Hematopoietic multipotent progenitor cell treated with erythropoietin and hydrocortisone succinate and interleukin-3 and kit ligand, for 4 days (in vitro differentiated cells): ENCODE measurements at places on chromosomes 3 and 15.

- DNase-seq: no peak
Observed at GRCh38 chr3:111911446-111911845, 52.4 kb downstream of the PHLDB2 start.

GRCh38 chr15:56812221-56812620, 78.9 kb upstream of the ZNF280D start:
- DNase-seq: no peak

GRCh38 chr3:194255252-194256039, 95.7 kb downstream of the CPN2 start:
- peak; percentile 100 for DNase-seq

- peak; percentile 89 for DNase-seq
Observed at GRCh38 chr3:128523591-128523990, 30.6 kb upstream of the GATA2 start.

DNA sequence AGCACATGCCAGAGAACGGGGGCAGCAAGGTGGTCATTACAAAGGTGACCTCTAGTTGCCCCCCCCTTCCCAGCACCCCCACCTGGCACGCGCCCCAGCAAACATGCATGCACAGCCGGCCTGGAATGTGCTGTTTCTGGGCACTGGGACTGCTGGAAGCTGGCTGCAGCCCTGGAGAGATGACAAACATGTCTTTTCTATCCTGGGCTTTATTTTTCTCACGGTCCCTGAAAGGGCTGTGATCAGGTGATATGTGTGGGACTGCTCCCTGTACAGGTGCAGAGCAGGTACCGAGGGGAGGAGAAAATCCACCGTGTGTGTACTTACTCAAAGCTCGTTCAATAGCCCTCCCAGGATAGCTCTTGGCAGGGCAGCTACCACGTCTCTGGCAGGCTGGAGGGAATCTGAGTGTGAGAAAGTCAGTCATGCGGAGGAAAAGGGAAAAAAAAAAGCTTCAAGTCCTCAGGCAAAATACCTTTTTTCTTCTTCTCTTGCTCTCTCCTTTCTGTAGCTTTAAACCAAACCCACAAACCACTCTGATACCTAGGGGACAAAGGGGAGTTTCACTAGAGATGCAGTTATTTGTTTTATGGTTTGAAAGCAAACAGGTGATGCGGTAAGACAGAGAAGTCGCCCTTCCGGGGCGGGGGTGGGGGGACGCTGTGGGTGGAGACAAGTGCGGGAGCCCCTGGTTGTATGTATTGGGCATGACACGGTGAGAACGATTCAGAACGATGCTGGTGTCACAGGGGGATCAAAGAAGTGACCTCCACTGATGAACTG, 5.0 kb upstream of the HES1 start:
- DNase-seq: no peak

DNA sequence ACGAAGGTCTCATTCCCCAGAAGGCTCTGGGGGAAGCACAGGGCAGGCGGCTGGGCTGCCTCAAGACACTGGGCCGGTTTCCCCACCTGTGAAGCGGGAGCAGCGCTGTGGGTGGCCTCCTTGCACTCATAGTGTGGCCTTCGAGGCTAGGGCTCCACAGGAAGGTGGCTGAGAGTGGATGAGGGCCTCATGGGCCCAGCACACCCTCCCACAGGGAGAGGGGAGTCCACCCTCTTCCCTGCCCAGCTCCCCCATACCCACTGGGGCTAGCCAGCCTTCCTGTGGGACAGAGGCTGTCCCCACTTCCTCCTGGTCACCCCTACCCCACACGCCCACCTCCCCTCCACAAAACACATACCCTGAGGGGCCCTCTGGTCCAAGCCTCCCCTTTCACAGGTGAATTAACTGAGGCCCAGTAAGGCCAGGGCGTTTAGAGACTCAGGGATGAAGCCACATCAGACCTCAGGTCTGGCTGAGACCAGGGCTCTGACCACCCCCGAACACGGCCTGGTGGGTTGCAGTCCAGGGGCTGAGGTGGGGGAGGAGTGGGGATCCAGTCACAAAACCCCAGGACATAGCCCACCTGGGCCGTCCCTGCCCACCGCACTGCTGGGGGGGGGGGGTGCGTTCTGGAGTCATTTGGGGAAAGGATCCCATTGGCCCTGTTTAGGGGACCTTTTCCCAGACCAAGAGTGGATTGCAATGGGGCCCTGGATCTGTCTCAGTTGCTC, 1.1 kb downstream of the ANPEP start:
- no peak for DNase-seq

- DNase-seq: no peak
Observed at GRCh38 chr15:34014556-34014955, 24.4 kb downstream of the AVEN start.

DNA sequence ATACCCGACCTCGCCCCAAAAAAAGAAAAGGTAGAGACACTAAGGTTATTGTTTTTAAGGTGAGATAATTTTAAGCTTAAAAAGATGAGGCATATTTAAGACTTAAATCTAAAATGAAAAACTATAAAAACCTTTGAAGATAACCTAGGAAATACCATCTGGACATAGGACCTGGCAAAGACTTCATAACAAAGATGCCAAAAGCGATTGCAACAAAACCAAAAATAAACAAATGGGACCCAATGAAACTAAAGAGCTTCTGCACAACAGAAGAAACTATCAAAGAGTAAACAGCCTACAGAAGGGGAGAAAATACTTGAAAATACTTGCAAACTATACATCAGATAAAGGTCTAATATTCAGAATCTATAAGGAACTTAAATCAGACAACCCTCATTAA, 80.9 kb downstream of the TMCC1 start:
- DNase-seq: no peak

GRCh38 chr3:193560870-193561269, 6.2 kb upstream of the ATP13A4 start:
- DNase-seq: no peak

GRCh38 chr15:69156736-69157381, 3.6 kb upstream of the GLCE start:
- DNase-seq: no peak

DNA sequence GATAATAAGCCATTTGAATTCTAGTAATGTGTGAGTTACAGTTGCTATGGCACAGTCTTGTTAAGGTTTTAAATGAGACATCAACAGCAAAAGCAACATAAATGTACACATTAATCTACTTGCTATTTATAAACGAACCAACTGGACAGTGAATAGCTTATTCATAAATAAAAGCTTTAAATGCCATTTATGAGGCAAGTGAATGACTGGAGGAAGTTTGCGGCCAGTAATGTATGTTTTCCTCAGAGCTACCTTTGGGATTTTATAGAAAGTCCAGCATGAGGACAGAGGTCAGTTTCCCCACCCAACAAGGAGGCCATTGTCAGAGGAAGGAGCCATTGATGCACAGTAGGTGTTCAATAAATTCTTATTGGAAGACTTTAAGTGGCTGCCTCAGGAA, 48.0 kb upstream of the PXYLP1 start:
- no peak for DNase-seq

DNA sequence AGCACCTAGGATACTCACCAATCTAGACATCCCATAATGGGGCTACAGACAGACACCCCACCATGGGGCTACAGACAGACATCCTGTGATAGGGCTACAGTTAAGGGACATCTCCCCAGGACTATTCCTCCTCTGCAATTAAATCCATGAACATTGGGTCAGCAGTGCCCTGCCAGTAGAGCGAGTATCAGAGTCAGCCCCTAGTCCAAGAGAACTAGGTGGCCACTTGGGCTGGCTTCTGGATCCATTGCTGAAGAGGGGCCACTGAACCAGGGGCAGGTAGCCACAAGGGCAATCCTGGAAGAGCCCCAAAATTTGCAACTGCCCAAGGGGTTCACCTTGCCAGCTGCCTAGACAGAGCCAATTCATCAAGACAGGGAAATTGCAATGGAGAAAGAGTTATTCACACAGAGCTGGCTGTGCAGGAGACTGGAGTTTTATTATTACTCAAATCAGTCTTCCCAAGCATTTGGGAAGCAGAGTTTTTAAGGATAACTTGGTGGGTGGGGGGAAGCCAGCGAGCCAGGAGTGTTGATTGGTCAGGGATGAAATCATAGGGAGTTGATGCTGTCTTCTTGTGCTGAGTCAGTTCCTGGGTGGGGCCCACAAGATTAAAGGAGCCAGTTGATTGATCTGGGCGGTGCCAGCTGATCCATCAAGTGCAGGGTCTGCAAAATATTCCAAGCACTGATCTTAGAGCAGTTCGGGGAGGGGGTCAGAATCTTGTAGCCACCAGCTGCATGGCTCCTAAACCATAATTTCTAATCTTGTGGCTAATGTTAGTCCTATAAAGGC, 170.2 kb upstream of the SMAD3 start:
- no peak for DNase-seq

- no peak for DNase-seq
Observed at GRCh38 chr3:125142940-125143339, 69.6 kb downstream of the SLC12A8 start.

DNA sequence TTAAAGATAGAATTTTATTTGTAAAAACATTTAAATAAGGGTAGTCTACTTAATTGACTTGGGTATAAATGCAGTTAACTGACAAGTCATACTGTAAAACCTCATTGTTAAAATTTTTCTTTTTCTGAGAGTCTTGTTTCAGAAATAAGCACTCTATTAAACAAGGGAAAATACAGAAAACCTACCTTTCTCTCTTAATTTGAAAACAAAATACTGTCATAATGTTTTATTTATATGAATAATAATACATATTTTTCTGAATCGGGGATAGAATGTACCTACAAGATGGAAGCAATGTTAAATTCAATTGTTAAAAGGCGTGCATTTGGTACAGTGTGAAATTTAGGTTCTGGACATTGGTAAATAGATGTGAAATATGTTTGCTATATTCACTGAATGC, 17.8 kb downstream of the ZIC1 start:
- DNase-seq: no peak

- DNase-seq: peak; percentile 7
Observed at GRCh38 chr15:79154483-79155135, 64.0 kb upstream of the RASGRF1 start.

DNA sequence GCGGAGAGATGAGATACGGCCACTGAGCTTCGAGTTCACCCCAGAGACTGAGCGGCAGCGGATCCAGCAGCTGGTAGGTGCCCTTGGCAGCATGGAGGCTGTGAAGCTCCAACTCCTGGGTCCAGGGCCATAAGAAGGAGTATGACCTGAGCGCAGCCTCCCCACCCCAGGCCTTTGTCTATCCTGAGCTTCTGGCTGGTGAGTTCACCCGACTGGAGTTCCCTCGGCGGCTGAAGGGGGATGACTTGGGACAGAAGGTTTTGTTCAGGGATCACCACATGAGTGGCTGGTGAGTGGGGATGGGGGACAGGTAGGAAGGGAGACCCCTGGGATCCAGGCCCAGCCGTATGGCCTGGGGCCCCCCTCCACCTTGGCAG, 2.6 kb downstream of the PPM1M start:
- no peak for DNase-seq

GRCh38 chr3:110456438-110457138, 615.0 kb upstream of the NECTIN3 start:
- DNase-seq: no peak

- no peak for DNase-seq
Observed at GRCh38 chr3:142374687-142375086, 73.2 kb downstream of the XRN1 start.

- DNase-seq: no peak
Observed at GRCh38 chr3:4551794-4552442, 58.8 kb downstream of the ITPR1 start.

GRCh38 chr15:82536409-82537350, 3.6 kb downstream of the RPS17 start:
- no peak for DNase-seq

DNA sequence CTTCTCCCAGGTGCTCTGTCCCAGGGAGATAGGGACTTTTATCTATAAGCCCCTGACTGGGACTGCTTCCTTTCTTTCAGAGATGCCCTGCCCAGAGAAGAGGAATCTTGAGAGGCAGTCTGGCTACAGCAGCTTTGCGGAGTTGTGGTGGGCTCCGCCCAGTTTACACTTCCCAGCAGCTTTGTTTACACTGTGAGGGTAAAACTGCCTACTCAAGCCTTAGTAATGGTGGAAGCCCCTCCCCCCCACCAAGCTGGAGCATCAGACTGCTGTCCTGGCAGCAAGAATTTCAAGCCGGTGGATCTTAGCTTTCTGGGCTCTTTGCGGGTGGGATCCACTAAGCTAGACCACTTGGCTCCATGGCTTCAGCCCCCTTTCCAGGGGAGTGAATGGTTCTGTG, 253.8 kb upstream of the ARL6 start:
- no peak for DNase-seq

DNA sequence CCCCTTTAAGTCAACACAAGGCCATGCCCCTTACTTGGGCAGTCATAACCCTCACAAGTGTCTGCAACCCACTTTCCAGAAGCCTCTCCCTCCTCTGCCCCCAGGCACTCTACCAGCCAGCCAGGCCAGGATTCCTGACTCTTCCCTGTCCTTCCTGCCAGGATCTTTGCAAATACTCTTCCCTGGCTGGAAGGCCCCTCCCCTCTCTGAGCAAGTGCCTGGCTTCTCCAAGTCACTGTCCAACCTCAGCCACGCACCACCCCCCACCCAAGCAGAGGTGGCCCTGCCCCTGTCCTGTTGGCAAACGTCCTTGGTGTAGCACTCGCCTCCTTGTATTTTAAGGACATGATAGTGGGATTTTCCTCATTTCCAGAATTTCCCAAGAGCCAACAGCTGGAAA, 54.7 kb upstream of the USP3 start:
- DNase-seq: no peak

DNA sequence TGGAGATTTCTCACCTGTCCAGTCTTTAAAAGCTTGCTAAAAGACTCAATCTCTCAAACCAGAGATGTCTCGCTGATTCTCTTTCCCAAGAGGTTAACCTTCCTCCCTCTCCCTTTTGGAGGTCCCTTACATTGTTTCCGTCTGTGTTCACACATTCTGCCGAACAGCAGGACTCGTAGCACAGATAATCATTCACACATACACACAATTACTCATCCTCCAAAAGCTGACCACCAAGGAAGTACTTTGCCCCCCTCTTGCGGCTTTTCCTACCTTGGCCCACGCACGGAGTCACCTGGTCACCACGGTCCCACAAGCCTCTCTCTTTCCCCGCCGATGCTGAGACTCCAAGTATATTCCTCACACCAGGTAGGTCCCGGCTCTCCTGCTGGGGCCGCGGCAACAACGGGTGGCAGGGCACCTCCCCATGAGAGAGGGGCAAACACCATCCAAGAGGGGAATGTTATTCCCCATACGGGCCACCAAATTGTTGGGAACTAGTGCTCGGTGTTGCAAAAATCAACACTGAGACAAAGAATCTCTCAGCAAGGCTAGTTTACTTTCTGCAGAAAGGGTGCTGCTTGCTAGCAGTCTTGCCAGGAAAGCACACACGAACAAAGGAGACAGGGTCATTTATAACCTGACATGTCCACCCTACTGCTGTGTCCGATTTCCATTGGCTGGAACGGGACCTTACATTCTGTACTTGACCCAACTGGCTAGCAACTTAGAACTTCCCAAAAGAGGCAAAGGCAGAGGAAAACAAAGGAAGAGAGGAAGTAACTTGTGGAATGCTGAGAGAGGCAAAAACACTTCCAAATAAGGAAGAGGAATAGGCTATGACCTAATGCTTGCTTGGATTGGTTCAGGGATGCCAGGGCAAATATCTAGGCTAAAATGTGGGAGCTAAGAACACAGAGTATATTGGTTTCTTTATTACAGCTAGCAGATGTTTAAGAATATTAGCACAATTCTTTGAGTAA, 102.1 kb upstream of the NECTIN3 start:
- DNase-seq: no peak

GRCh38 chr3:123075359-123075758, 8.5 kb downstream of the PDIA5 start:
- DNase-seq: no peak

GRCh38 chr15:71352125-71352524, 236.9 kb downstream of the THSD4 start:
- no peak for DNase-seq
